ENCODE measurements at places on chromosomes 1 and 21.

DNA sequence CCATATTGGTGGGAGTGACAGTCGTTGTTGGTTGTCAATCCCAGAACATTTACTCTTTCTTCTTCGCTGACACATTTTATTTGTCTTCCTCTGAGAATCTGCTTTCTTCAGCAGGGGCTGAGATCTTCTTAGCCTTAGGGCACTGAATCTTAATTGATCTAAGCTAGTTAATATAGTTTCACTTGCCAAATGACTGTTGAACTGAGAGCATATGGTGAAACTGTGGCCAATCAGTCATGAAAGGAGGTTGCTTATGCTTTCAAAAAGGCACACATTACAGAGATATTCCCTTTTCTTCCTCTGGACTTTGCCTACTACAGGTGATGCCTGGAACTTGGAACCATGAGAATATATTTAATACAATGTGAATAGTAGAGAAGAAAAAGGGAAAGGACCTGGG is 60.0 kb upstream of the KIAA0040 start:
- no peak for DNase-seq

DNA sequence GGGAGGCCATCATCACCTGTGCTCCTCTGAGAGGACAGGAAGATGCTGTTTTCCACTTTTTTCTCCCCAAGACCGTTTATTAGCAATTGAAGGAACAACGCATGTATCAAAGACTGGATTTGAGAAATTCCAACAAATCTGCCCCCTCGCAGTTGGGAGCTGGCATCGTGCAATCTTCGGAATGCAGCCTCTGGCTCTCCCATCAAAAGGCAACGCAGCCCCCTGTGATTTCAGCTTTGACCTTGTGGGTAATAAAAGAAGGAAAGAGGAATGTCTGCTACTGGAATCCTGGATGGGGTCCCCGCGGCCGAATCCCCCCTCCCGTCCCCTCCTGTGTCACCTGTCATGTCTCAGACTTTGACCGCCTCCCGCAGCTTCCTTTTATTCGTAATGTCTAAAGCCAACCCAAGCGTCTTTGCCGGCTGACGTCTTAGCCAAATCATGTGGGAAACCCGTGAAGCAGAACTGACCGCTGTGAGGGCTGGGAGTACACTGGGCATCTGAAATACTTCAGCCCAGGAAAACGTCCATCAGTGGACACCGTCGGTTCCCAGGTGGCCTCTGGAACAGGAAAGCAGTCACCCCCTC is 101.5 kb downstream of the WDR4 start:
- DNase-seq = no peak

- no peak for DNase-seq
These were observed 19.3 kb downstream of the SLC19A1 start for GRCh38 chr21:45522986-45523385.

- DNase-seq = no peak
These were observed 46.6 kb upstream of the C1orf105 start for GRCh38 chr1:172373864-172374263.

DNA sequence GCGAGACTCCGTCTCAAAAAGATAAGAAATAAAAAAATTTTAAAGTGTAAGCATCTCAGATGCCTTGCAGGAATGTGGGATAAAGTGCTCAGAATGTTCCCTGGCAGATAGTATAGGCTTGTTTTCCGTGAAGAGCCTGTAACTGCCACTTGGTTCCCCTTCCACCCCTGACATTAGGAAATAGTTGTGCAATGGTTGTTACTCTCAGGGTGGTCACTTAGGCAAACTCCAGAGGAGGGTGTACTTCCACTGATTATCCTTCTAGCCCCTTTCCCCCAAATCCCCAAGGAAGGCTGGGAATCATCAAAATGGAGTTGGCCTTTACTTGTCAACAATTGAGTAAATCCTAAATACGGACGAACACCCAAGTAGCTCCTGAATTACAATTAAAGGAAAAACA is 10.4 kb downstream of the RPL11 start:
- DNase-seq = no peak

Data from NCI-H748 treated with DMSO at 0.1 percent for 48 hours (cell line).